BJ (cell line): ENCODE measurements at places on chromosomes 3 and 15.

DNA sequence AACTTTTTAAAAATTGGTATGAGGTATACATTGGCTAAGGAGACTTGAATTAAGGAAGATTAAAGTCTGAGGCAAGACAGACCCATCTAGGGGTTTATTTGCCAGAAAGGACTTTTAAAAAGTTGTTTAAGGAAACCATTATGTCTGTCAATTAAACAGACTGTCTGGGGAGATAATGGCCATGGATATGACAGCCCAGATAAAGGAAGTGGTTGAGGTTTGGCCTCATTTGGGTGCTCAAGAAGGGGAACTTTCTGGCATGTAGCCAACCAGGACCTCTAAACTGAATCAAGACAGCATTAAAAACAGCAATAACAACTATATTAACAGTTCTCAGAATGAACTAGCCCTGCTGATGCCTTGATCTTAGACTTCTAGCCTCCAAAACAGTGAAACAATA is 9.9 kb upstream of the CD200R1L start:
- no peak for DNase-seq

- DNase-seq, result peak; percentile 90
Observed at GRCh38 chr3:29335438-29335837, 54.6 kb downstream of the RBMS3 start.

DNA sequence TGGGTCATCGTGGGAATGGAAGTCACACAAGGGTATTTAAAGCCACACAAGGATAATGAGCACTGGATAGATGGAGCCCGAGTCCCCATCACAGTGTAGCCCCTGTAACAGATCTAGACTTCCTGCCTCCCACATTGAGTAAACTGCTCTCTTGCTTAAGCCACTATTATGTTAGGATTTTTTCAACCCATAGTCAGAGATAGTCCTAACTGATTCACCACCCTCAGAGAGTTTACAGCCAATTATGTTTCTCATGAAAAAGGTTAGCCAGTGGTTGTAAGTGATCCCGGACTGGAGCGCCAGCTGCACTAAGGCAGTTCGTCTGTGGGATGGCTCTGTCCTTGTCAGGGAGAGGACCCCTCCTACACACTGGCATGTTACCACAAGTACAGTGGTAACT is 77.0 kb downstream of the KLF13 start:
- DNase-seq, result no peak

- DNase-seq, result peak; percentile 28
Observed at GRCh38 chr3:170128259-170128976, 53.1 kb downstream of the PHC3 start.

GRCh38 chr15:68341760-68342725 is 64.5 kb downstream of the FEM1B start:
- DNase-seq, result no peak

GRCh38 chr3:117665296-117665695 is 955.7 kb downstream of the TUSC7 start:
- DNase-seq, result no peak

DNA sequence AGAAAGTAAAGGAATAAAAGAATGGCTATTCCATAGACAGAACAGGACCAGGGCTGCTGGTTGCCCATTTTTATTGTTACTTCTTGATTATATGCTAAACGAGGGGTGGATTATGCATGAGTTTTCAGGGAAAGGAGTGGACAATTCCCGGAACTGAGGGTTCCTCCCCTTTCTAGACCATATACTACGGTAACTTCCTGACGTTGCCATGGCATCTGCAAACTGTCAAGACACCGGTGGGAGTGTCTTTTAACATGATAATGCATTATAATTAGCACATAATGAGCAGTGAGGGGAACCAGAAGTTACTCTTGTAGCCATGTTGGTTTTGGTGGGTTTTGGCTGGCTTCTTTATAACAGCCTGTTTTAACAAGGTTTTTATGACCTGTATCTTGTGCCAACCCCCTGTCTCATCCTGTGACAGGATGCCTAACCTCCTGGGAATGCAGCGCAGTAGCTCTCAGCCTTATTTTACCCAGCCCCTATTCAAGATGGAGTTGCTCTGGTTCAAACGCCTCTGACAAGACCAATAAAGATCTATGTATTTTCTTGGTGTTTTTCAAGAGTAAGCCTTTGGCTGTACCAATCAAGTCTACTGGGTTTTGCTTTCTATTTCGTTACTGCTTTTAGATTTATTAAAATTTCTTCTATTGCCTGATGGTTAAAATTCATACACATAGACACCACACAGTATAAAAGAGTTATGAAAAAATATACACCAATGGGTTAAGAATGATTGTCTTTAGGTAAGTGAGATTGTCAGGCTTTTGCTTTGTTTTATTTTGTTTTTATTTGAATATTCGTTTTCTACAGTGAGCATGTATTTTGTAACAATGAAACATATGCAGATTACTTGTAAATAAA is 37.4 kb upstream of the CTDSPL start:
- no peak for DNase-seq

DNA sequence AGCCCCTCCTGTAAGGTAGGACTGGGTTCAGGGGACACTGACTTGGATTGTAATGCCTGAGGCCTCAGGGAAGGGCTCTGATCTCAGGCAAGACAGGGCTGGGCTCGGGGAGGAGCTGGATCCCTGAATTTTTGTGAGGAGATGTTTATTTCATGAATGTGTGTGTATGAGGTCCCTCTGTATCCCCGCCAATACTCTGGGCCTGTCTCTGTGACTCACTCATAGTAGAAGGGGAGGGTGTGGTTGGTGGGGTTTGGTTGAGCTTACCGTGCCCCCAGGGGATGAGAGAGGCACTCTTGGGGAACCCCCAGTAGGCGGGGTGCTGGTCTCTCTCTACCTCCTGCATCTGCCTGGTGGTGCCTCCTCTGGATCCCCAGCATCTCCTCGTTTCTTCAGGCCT is 28.1 kb downstream of the RPSA start:
- DNase-seq, result no peak

- DNase-seq, result peak; percentile 69
Observed at GRCh38 chr3:102085431-102086176, 236.3 kb downstream of the NFKBIZ start.
